Hippocampal formation (tissue), 2 donors: ENCODE measurements at places on chromosomes 11 and 22.

DNA sequence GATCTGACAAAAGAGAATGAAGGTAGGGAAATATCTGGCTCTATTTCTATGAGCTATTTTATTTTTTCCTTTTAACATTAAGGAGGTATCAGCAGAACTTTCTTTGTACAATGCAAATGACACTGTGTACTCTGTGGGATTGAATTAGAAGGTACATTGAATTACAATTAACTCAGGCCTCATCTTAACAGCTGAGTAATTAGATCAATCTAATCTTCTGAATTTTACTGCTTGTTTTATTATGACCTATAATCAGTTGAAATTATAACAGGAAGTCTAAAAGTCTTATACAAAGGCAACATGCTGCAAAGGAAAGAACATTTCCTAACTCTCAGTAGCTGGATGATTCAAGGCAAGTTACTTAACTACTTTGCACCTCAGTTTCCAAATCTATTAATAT, 69.8 kb downstream of the RELT start:
- no peak for DNase-seq

- no peak for DNase-seq
Observed at GRCh38 chr11:78783301-78783700, 208.6 kb upstream of the NARS2 start.

DNA sequence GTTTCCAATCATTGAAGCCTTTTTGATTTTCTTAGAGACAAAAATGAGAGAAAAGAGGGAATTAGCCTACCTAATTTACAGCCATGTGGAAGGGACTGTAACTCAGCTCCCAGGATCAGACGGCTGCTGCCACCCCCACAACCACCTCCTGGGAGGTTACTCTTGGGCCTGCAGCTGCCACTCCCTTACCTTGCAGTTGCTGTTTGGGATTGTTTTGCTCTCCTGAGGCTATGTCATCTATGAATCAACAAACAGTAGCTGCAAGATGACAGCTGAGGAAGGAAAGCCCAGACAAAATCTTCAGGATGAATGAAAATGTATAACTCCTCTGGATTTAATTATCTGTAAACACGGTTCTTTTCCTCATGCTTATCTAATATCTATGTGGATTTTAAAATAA, 28.0 kb upstream of the ZC3H12C start:
- no peak for DNase-seq

GRCh38 chr11:108891143-108891542, 226.3 kb downstream of the DDX10 start:
- DNase-seq = no peak

DNA sequence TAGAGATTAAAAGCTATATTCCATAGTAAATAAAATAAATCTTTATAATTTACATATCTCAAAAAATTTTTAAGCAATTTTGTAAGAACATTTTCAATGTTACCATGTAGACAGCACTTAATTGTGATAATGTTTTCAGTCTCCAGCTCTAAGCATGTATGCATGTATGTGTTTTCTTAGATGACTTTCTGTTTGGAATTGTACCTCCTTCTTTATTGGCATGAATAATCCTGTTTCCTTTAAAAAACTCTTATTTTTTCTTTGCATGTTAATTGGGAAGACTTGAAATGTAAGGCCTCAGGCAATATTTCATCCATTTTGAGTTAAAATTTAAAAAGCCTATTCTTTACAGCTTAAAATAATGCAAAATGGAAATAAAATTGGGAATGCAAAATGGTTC, 2.0 kb upstream of the OR2AG1 start:
- no peak for DNase-seq

DNA sequence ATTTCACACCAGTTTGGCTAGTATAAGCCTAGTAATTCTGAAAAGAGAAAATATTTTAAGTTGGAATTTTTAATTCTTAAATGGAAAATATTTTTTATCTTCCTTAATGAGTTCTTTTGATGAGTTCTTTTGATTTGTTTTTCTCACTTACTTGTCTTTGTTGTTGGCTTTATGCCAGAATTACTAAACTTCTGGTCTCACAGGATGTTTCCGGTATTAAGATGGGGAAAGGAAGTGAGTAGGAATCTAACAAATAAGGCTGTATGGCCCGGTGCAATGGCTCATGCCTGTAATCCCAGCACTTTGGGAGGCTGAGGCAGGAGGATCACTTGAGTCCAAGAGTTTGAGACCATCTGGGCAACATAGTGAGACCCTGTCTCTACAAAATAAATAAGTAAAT, 106.4 kb downstream of the ARHGAP42 start:
- DNase-seq = no peak

DNA sequence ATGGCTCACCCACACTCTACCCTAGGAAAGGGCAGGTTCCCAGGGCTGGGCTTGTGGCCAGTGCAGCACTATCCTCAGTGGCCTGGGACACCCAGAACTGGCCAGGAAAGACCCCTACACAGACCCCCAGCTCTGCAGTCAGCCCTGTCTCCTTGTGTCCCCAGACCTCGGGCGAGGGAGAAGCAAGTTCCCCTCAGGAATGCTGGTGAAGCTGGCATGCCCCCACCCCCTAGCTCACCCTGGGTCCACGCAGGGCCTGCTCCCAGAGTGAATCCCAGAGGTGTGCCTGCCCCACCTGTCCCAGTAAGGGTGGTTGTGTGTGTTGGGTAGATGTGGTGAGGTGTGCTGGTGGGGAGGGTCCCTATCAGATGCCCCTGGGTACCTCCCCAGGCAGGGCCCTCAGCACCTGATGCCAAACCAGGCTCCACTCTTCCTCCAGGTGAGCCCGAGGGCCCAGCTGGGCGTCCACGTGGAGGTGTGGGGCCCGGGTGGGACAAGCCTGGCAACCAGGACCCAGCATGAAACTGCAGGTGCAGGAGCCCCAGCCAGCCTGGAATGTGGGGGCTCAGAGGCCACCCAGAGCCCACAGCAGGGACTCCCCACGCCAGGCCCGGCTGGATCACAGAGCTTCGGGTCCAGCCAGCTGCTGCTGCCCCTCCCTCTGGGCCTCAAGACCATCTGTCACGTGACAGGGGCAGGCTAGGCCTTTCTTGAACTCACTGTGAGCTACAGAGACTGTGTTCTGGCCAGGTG, 48.4 kb upstream of the KCNQ1OT1 start:
- DNase-seq = no peak

GRCh38 chr11:117282956-117283355, 8.2 kb upstream of the BACE1-AS start:
- DNase-seq = no peak

DNA sequence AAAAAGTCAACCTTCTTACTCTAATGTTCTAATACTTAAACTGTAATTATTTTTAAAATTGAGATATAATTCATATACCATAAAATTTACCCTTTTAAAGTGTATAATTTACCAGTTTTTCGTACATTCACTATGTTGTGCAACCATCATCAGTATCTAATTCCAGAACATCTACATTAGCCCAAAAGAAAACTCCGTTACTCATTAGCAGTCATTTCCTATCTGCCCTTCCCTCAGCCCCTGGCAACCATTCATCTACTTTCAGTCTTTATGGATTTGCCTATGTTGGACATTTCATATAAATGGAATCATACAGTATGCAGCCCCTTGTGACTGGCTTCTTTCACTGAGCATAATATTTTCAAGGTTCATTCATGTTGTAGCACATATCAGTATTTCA, 22.2 kb downstream of the SGSM3 start:
- DNase-seq = no peak

DNA sequence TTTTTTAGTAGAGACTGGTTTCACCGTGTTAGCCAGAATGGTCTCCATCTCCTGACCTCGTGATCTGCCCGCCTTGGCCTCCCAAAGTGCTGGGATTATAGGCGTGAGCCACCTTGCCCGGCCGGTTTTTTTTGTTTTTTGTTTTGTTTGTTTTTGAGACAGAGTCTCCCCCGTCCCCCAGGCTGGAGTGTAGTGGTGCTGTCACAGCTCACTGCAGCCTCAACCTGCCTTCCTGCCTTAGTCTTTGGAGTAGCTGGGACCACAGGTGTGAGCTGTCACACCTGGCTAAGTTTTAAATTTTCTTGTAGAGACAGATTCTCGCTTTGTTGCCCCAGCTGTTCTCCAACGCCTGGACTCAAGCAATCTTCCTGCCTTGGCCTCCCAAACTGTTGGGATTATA, 3.2 kb downstream of the PPIL2 start:
- no peak for DNase-seq
